ENCODE measurements at places on chromosomes 11 and 22. TPM values are rescaled to one million over a fixed set of nuclear protein-coding genes. Genes with fewer than 3 reads are reported as not detected.

Gene IPO7
- 199 TPM for total RNA-seq

Gene MS4A4A
- not detected for total RNA-seq

Gene KCNQ1OT1
- total RNA-seq = 2.3 TPM

Gene PNPLA5
- not detected for total RNA-seq

Gene WNT11
- total RNA-seq = 0.16 TPM

DNA sequence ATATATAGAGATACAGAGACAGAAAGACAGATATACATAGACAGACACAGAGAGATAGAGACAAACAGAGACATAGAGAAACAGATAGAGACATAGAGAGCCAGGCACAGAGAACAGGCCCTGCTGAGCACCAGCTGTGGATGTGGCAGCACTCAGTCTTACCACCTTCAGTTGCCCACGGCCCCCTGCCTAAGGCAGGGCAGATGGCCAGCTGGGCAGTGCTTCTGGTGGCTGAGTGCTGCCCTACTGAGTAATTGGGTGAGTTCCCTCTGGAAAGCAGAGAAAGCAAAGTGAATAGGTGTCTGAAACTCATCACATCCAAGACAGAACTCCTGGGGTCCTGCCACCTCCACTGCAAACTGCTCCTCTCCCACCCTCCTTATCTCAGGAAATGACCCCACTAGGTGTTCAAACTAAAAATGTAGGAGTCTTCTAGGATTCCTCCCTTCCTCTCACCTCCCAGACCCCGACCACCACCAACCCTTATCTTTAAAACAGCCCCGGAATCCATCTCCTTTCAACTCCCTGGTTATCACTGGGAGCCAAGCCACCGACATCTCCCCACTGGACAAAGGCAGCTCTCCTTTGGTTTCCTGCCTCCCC lies 27.2 kb downstream of the SYN3 start:
- DNase-seq = no peak

GRCh38 chr11:71118671-71119250 lies 133.6 kb downstream of the SHANK2 start:
- no peak for DNase-seq

DNA sequence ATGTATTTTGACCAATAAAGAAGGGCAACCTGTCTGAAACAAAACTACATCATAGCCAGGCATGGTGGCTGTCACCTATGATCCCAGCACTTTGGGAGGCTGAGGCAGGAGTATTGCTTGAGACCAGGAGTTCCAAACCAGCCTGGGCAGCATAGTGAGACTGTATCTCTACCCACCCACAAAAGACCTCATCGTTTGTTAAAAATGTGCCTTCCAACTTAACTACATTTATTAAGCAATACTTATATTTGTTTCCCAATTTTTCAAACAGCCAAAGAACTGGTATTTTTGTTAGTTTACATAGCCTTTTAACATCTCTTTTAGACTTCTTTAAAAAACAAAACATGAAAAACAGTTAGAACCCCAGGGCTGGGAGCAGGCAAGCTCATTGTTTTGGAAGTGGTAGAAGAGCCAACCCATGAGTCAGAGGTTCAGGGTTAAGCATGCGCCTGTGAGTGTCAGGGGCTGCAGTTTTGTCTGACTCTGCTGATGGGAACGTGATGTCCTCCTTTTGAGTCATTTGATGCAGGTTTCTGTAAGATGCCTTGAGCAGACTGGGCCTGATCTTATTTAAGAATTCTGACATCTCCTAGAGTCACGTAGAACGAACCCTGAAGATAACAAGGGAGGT lies 53.9 kb upstream of the CRTAM start:
- no peak for DNase-seq

GRCh38 chr11:102868339-102868738 lies 6.4 kb downstream of the MMP12 start:
- DNase-seq = no peak

- no peak for DNase-seq
Measured at GRCh38 chr11:121420398-121420797, 31.7 kb upstream of the SORL1 start.

DNA sequence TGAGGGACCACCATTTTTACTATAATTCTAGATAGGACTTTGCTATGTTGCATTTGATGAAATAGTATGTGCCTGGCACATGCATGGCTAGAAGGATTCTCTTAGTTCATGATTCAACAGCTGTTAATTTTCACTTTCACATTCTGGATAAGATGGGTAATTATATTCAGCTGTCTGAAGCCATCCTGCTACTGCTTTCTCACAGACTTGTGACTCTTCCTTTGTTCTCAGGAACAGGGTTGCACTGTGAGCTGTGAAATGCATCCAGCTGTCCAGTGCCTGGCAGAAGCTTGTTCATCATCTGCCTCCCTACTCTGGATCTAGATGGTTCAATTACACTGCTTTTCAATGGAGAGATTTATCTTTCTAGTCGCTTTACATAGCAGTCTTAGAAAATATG lies 610.1 kb upstream of the ANO5 start:
- no peak for DNase-seq

DNA sequence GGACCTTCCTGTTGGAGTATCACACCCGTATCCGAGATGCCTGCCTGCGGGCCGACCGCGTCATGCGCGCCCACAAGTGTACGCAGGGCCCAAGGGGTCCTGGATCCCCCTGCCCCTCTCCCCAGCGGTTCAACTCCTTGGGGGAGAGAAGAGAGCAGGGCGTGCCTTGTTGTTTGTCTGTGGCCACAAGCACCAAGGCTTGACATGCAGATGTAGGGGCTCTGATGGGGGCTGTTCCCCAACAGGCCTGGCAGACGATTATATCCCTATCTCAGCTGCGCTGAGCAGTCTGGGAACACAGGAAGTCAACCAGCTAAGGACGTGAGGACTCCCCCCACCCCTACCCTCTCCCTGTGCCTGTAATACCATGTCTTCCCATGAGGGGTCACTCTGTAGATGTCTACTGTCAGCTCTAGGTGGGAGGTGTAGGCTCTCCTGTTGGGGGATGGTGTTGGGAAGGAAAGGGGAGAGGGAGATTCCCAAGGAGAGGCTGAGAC lies 6.8 kb downstream of the CFL1 start:
- DNase-seq = peak; percentile 51

GRCh38 chr11:112826788-112827187 lies 134.4 kb upstream of the NCAM1 start:
- DNase-seq = no peak

GRCh38 chr11:117426297-117426685 lies 98.6 kb downstream of the CEP164 start:
- peak; percentile 97 for DNase-seq

DNA sequence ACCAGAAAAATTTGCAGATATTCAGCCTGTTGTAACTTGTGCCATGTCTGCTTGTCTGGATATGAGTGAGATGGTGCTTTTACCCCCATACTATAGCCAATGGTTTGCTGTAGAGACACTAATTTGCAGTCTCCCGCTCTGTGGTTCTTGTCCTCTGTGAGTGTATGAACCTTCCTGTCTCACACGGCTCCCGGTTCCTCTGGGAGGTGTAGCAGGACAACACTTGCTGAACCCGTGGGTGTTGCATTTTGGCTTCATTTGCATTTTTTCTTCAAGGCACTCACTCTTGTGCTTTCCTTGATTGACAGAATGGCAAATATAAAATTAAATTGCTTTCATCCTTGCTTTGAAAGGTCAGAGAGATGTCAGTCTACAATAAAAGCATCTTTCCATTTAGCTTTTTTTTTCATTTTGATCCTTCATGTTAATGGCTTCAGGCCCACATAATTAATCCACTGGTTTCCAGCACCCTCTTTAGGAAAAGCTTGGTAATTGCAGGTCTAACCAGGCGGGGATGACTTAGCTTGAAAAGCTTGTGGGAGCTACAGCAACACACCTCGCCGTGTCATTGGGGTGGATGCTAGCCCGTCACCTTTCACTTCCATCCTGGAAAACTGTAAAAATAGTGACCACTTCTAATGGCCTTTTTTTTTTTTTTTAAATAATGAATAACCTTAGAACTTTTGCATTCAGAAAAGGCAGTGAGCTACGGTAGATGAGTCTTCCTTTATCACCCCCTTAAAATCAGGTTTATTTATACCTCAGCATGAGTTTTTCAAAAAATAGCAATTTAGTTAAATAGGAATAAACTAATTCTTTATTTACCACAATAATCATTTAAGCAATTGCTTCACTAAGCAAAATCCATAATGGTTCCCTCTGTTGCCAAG lies 27.4 kb upstream of the ST14 start:
- peak; percentile 34 for DNase-seq

- DNase-seq = peak; percentile 8
Measured at GRCh38 chr22:37601540-37602442, 6.8 kb upstream of the GGA1 start.

DNA sequence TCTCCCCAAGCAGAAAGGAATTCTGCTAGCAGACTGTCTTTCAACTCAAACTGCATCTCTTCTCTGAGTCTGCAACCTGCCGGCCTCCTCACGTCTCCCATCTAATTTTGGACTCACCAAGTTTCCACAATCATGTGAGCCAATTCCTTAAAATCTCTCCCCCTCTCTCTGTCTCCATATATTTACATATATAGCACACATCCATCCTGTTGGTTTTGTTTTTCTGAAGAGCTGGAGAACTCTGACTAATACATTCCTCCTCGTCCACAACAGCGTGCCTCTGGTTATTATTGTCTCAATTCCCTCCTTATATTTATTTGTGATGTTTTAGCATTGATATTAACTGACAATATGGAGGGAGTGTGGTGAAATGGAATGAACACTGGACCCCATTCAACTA lies 29.6 kb upstream of the FJX1 start:
- no peak for DNase-seq

DNA sequence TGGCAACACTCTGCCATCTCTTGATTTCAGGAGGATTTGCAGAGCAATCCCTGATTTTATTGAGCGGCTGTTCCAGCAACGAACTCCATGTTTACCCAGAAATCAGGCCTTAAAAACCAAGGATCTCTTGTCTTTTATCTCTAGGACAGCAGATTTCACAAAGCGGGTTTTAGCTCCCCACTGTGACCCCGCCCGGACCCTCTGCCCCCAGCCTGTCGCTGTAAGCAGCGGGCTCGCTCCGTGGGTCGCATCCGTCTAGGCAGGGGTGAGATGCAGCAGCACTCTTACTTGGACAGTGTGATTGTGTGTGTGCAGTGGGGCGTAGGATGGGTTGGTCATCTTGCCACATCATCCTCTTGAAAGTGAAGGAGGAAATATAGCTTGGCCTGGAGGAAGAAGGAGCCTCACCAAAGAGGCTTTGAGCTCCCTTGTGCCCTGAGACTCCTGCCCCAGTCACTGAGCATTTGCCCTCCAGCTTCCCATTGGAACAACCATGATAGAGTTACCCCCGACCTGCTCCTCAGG lies 189.2 kb upstream of the TBCEL start:
- no peak for DNase-seq

GRCh38 chr11:111715142-111715816 lies 50.9 kb downstream of the PPP2R1B start:
- DNase-seq = no peak

GRCh38 chr11:101748572-101749344 lies 165.0 kb upstream of the TRPC6 start:
- no peak for DNase-seq

- peak; percentile 49 for DNase-seq
Measured at GRCh38 chr11:40722179-40722795, 737.2 kb downstream of the LRRC4C start.

DNA sequence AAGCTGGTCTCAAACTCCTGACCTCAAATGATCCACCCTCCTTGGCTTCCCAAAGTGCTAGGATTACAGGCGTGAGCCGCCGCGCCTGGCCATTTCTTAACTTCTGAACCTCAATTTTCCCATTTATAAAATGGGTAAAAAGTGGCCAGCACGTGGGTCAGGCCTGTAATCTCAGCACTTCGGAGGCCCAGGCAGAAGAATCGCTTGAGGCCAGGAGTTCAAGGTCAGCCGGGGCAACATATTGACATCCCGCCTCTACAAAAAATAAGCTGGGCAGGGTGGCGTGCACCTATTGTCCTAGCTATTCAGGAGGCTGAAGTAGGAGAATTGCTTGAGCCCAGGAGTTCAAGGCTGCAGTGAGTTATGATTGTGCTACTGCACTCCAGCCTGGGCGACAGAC lies 6.5 kb upstream of the DDX6 start:
- no peak for DNase-seq

DNA sequence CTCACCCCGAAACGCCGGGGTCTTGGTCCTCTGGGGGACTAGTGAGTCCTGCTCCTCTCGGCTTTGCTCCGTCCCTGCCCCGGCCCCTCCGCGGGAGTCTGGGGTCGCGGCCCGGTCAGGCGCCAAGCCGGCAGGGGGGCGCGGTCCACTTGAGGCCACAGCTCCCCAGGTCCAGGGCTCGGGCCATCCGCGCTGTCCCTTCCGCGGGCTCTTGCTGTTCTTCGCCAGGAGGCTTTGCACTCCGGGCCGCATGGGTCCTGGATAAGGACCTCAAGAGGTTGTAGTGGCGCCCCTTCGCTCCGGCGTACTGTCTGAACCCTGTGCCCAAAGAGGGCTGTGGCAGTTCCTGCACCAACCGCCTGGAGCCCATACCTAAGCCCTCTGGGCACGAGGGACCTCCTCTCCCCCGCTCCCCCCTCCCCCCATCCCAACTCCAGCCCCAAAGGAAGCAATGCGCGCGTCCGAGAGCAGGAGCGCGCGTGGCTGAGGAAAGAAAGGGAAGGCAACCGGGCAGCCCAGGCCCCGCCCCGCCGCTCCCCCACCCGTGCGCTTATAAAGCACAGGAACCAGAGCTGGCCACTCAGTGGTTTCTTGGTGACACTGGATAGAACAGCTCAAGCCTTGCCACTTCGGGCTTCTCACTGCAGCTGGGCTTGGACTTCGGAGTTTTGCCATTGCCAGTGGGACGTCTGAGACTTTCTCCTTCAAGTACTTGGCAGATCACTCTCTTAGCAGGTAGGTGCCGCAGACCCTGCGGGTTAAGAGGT lies at the start of gene ADM:
Gene ADM, plus strand, starts transcription at position 579 of the 767 bp plus-strand sequence. CDS start 628 bp downstream, outside the sequence.
- peak; percentile 70 for DNase-seq

DNA sequence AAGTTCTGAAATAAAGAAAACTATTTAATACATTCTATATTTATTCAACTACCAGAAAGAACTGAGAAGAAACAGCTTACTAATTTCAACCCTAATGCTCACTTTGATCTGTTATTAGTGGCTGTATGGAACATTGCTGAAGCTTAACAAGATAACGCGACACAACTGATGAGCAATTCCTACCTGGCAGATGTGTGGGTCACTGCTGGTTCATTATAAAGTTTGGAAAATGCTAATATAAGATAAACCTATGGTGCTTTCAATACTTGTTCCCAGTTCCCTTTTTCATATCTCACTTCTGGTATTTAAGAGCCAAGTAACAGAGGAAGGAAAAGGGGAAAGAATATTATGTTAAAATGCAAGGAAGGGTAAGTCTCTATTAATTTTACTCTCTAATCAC lies 10.5 kb downstream of the CTSC start:
- DNase-seq = no peak

- DNase-seq = no peak
Measured at GRCh38 chr11:12141283-12141682, 30.9 kb downstream of the MICAL2 start.

GRCh38 chr22:42711895-42712837 lies 8.5 kb downstream of the A4GALT start:
- no peak for DNase-seq

- no peak for DNase-seq
Measured at GRCh38 chr22:49600891-49601431, 226.7 kb downstream of the BRD1 start.

Data from neural crest cell (in vitro differentiated cells).